Spinal cord (tissue), 10 donors: ENCODE measurements at places on chromosomes 11 and 22. TPM values are rescaled to one million over a fixed set of nuclear protein-coding genes. Genes with fewer than 3 reads are reported as not detected.
A peak's percentile ranks its signal among the peaks of the same experiment; 100 is the strongest.

DNA sequence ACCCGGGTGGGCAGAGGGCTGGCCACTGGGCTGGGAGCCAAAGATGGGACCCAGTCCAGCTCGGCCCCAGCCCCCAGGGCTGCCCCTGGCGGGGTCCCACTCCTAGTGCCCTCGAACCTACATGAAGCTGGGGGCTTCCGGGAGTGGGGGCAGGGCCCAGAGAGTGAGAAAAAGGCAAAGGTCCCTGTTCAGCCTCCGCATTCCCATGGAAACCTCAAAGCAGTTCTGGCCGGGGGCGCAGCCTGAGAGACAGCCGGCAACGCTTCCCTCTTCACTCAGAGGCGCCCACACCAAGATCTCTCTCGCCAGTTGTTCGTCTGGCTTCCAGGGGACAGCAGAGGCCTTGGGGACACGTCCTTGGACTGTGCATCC is 22.4 kb upstream of the ARHGAP8 start:
- no peak for DNase-seq

GRCh38 chr22:28111501-28112189 is 192.6 kb upstream of the PITPNB start:
- DNase-seq: no peak

DNA sequence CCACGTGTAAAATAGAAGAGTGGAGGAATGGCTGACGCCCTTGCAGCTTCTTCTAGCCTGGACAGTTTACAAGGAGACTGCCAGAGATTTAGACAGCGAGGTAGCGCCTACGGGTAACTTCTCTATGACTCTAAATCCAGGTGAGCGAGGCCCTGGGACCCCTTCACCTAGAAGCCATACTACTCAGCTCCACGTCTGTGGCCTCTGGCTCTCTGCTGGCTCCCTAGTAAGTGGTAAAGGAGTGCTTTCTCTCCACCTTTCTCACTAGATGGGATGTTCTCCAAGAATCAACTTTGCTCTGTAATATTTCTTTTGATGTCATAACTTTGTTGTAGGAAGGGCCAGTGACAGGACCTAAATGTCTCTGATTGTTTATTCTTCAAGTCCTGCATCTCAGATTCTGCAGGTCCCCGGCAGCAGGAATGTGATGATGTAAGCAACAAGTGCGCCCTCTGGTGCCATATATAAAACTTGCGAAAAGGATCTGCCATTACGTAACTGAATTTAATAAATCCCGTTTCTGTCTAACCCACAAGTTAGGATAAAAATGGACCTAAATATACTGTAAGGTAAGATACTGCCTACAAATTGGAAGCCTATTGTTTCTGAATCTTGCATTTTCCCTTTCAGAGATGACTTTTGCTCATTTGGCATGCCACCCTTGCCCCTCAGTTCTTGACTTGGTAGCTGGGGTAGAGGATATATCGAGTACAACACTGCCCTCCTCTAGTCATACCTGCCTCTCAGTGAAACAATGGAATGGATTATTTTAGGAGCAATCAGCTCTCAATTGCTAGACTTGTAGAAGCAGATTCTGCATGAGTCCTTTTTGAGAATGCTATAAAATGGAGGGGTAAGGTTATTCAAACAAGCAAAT is 11.0 kb upstream of the PTPN5 start:
- DNase-seq: no peak

DNA sequence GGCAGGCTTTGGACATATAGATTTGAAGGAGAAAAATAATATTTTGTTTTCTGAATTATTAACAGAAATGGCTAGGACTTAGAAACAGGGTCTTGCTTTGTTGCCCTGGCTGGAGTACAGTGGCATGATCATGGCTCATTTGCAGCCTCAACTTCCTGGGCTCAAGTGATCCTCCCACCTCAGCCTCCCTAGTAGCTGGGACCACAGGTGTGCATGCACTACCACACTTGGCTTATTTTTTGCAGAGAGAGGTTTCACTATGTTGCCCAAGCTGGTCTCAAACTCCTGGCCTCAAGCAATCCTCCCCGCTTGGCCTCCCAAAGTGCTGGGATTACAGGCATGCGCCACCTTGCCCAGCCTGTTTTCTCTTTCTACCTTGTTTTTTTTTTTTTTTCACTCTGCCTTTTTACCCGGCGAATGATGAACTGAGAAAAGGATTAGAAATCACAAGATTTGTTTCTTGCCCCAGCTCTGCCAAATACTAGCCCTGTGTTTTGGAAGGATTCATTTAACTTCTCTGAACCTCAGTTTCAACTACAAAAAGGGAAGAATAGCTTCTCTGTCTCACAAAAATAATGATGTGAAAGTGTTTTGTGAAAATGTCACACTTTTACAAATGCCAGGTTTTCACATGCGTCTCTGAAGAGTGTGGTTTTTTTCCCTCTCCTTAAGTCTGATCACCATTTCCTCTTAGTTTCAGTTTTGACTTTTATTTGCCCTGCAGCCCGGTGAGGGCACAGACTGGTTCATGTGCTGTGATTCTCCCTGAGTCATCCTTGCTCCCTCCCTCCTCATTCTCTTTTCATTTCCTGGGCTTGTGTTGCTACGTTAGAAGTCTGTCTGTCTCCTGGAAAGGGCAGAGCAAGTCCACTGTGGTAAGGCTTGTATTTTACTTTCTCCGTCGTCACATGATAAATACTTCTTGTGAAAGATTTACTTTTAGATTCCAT is 67.7 kb downstream of the BCL2L13 start:
- DNase-seq: no peak

GRCh38 chr11:75150879-75151278 is at the start of gene SLCO2B1:
TSS of gene SLCO2B1 (plus strand) at chr11:75151107. CDS start at chr11:75151382, 275 bp downstream.
- no peak for DNase-seq

- no peak for DNase-seq
Measured at GRCh38 chr11:13341026-13341425, 63.4 kb downstream of the BMAL1 start.

- no peak for DNase-seq
Measured at GRCh38 chr22:37747080-37747714, 50.3 kb downstream of the TRIOBP start.

DNA sequence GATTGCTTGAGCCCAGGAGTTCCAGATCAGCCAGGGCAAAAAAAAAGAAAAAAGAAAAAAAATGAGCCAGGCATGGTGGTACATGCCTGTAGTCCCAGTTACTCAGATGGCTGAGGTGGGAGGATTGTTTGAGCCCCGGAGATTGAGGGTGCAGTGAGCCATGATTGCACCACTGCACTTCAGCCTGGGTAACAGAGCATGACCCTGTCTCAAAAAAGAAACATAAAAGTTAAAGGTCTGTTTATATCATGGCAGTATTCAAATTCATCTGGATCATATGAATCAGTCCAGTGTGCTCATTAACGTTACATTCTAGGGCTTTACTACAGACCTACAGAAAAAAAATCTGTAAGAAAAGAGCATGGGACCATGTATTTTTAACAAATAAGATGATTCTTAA is 13.9 kb downstream of the HSD17B12 start:
- DNase-seq: no peak

TRIM44 gene
- total RNA-seq: 57.2 TPM

- no peak for DNase-seq
Measured at GRCh38 chr11:45048313-45048841, 97.7 kb upstream of the TP53I11 start.

GRCh38 chr11:13687271-13687670 is 18.8 kb downstream of the FAR1 start:
- DNase-seq: peak; percentile 7

DNA sequence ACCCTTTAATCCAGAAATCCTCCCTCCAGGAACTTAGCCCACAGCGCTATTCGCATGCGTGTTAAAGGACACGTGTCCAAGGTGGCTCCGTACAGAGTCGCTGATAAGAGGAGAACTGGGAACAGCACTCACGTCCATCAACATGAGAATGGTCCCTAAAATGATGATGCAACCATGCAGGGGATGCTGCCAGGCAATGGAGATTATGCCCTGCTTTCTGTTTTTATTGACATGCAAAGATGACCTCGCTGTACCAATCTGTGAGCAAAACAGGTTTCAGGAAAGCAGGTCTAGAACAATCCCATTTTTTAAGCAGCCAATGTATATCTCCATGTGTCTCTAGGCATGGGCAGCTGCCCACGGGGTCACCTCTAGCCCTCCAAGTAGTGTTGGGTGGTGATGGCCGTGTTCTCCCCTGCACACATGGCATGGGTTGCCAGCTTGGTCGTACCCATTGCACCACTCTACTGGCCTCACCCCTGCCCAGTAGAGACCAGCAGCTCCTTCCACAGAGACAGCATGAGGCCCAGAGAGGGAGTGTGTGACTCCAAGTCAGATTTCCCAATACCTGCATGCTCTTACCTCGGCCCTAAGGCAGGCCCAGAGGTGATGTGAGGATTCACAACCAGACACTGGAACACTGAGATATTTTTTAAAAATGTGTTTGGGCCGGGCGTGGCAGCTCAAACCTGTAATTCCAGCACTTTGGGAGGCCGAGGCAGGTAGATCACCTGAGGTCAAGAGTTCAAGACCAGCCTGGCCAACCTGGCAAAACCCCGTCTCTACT is 68.3 kb upstream of the LINC01488 start:
- DNase-seq: no peak
